ENCODE measurements at places on chromosomes 6 and 20. TPM values are rescaled to one million over a fixed set of nuclear protein-coding genes. Genes with fewer than 3 reads are reported as not detected.

The MUC21 gene
- total RNA-seq = not detected

The HLA-DQB2 gene
- not detected for total RNA-seq

The NKAPL gene
- 0.99 TPM for total RNA-seq

The POLH gene
- total RNA-seq = 27.6 TPM

The FAM184A gene
- total RNA-seq = 0.34 TPM

The DNAH8 gene
- 0.06 TPM for total RNA-seq

The SRMS gene
- not detected for total RNA-seq

The BAG2 gene
- total RNA-seq = 3.7 TPM

The KIF13A gene
- total RNA-seq = 57.5 TPM

The PREX1 gene
- total RNA-seq = 84.9 TPM

The TSBP1 gene
- total RNA-seq = not detected

All from glomerular endothelial cell (primary cell).